Left ventricle myocardium inferior (tissue), 1 donor: ENCODE measurements at places on chromosomes 6 and 20. TPM values are rescaled to one million over a fixed set of nuclear protein-coding genes. Genes with fewer than 3 reads are reported as not detected.

DNA sequence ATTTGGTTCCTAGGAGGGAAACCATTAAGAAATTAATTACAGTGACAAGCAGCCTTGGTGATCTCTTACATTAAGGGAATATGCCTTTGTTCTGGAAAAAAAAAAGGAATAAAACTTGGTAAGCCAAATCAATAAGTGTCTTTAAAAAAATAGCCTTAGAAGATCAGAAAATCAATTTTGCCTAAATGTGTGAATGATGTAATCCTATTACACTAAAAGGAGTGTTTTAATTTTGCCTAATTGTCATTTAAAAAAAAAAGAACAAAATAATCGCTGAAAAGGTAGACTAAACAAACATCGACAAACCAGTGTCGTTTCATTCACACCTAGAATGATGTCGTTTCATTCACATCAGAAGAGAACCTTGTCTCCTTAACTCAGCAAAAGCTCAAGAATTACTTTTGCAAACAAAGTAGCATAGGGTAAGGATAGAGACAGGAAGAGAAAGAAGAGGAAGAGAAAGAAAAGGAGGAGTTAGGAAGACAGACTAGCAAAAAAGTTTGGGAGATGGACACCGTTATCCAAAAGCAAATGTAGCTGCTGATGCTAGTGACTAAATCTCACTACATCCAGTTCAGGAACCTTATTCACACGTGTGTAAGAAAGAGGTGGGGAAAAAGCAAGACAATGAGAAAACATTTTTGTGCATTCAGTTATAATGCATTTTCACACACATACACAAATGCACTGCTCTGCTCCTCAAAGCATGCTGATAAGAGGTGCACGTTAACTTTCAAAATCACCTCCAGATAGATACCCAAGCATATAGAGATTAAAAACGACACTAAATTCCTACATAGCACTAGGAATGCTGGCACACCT lies 60.6 kb downstream of the HIVEP2 start:
- DNase-seq = no peak

DNA sequence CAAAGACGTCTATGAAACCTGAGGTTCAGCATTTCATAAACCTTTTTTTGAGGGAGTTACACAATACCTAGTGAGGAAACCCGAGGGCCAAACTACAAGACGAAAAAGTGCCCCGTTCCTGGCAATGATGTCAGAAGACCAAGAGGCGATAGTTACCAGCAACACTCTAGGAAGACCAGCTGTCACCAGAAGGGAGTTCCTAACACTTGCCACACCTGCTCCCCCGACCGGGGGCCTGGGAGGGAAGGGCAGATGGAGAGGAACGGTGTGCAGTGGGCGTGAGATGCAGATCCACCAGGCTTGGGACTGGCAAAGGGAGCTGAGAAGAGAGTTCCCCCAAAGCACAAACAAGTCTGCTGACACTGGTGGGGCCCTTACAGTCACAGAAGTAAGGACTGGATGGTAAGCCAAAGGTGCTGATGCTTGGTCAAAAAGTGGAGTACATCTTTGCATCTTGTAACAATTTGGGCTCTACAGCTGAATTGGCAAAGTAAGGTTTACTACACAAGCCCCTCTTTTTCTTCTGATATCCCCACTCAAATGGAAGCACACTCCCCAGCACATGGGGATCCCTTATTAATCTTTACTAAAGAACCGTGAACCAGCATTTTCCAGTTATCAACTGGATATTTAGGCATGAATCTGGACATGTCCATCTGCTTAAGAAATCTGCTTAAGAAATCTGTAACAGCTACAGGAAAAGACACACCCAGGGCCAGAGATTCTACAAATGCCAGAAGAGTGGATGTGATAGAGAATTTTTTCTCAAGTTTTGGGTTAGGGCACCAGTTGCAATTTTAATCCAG lies 38.5 kb downstream of the PANK2 start:
- DNase-seq = no peak

The C6orf120 gene
- total RNA-seq = 14.0 TPM

The ADGRF1 gene
- total RNA-seq = not detected

The QRSL1 gene
- 23.1 TPM for total RNA-seq

GRCh38 chr6:155171747-155172449 lies 91.9 kb upstream of the CLDN20 start:
- DNase-seq = no peak
